HepG2 (cell line): ENCODE measurements at places on chromosomes 5 and 9.

- no peak for DNase-seq
These were observed 9.6 kb downstream of the OR13C5 start for GRCh38 chr9:104589626-104590025.

DNA sequence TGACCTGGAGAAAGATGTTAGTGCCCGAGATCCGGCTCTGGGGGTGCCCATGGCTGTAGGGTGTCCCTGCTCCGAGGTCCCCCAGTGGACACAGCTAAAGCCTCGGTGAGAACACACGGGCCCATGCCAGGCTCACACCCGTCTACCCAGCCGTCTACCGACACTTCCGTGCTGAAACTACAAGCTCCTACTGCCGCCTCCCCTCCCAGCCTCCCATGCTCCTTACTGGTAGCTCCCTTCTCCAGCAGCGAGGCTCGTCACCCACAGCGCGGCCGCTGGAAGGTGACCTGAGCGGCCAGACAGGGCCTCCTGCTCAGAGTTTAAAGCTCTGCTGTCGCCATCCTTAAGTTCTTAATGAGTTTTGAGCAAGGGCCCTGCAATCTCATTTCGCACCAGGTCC, 33.2 kb upstream of the CLPTM1L start:
- no peak for DNase-seq

GRCh38 chr9:79651251-79651795, 79.6 kb downstream of the TLE4 start:
- DNase-seq = no peak

- no peak for DNase-seq
These were observed 41.5 kb upstream of the ANKH start for GRCh38 chr5:14913096-14913495.

DNA sequence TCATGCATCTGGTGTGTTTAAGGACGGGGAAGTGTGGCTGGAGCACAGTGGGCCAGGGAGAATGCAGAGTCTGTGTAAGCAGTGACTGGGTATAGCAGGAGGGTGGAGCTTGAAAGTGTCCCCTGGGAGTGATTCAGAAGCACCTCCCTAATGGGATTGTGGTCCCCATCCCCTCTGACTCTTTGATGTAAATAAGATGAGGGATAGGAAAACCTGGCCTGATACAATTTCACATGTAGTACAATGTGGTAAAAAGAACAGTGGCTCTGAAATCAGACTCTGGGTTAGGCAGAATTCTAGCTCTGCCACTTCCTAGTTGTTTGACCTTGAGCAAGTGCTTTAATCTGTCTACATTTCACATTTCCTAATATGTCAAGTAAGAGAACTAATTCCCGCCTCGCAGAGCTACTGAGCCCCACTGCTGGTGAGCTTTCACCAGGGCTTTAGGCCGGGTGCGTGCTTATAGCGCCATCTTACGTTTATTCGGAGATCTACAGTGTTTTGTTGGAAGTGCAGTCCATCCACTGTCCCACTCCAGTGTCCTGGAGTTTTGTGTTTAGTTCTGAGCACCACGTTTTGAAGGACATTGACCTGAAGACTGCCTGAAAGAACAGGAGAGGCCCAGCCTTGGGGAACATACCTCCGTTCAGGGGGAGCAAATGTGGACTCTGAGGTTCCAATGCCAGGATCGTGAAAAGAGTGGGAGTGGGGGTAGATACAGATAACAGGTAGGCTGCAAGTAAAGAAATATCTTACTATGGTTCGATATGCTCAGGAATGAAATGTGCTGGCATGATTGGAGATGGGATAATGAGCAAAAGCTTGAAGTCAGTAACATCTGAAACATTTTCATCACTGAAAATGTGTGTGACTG, 51.2 kb upstream of the TESK1 start:
- peak; percentile 63 for DNase-seq

DNA sequence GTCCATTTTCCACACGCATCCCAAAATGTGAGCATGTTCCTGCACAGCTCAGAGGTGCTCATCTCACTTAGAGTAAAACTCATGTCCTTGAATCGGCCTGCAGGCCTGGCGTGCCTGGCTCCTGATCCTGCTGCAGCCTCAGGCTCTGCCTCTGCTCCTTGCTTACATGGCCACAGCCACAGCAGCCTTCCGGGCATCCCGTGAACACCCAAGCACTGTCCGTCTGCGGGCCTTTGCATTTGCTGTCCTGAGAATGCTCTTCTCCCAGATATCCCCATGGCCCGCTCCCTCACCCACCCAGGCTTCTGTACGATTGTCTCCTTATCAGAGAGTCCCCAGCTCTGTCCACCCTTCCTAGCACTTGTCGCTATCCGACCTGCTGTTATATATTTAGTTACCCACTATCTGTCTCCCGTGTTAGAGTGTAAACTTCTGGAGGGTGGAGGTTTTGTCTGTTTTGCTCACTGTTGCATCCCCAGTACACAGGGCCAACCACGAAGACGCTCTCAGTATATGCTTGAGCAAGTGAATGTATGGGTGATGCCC, 21.9 kb downstream of the FGF18 start:
- no peak for DNase-seq

- DNase-seq = no peak
These were observed 4.0 kb downstream of the PHF19 start for GRCh38 chr9:120872791-120873502.

DNA sequence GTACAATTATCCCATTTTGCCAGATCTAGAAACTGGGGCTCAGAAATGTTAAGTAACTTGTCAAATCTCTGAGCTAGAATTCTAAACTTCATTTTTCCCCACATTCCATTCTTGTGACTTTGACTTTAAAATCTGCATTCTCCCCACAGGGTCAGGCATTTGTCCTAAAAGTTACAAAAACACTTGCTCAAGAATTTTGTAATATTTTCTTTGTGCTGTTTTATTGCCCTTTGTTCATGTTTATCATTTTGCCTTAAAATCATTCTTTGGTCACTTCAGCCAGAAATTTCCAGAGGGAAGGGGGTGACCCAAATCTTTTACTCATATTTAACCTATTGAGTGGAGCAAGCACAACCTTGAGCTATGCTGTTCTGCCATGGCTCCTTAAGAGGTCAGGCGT, 120.1 kb upstream of the CCL21 start:
- no peak for DNase-seq

GRCh38 chr9:124602204-124602603, 95.0 kb upstream of the NR5A1 start:
- peak; percentile 36 for DNase-seq

DNA sequence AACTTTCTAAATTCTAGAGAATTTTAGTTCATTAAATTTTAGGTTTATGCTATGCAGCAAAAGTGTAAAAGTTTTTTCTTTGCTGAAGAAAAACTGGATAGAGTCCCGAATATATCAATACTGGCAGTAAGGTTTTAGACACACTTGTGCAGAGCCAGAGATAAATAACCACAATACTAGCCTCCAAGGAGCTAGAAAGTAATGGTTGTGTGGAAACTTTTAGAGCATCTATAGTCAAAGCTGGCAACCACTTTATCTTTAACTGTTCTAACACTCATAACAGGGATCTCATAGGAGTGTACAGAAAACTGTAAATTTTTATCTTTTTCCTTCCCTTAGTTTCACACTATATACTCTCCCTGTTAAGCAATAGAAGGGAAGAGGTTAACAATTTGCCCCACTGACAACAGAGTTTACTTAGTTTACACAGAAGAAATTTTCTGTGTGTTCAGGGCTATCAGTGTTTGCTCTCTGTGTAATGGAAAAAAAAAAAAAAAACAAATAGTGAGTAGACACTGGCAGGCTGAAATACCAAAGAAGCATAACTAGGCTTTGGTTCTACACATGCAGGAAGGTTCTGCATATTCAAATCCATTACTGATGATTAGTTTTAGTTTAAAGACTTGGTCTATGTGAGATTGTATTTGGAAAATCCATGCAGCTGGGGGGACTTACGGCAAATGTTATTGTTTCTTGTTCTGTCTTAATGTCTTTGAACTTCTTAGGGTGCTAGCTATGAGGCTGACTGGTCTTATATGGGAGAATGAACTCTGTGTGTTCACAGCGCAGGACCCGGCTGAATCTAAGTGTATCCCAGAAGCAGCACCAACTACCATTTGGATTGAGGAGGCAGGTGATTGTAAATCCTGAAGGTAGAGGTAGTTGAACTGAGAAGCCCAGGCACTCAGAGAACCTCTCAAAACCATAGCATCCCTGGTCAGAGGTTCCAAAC, 187.6 kb downstream of the PCSK1 start:
- DNase-seq = peak; percentile 93

- no peak for DNase-seq
These were observed 1.7 kb upstream of the RXRA start for GRCh38 chr9:134324359-134325095.

GRCh38 chr5:42680046-42680445, 76.6 kb upstream of the CCDC152 start:
- DNase-seq = no peak

DNA sequence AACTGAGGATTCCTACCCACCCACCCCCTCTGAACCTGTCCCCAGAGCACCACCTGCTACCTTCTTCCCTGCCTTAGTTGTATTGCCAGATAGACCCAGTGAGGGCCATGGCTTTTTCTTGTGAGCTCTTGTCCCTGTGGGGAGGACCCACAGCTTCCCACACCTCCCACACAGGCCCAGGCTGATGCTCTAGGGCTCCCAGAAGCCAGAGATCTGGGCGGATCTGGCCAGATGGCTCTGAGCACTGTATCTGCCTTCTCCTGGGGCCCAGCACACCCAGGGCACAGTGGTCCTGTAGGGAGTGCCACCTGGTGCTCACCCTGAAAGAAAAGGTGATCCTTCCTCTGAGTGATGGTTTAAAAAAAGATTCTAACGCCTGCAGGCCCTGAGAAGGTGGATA, 131.7 kb downstream of the DAB2IP start:
- no peak for DNase-seq

DNA sequence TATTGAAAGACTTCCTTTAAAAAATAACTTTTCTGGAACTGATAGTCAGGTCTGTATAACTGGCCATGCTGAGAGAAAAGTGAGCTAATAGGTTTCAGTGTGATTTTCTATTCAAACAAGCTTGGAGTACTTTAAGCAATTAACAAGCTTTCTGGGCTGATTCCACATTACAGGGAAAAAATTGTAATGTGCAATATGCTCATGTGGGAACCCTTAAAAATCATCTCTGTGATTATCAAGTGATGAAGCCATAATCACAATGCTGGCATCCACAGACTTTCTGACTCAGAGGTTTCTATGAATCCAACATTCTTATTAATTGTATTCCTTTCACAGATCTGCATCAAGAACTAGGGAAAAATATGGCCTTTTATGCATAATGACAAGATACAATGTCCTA, 212.2 kb upstream of the ACO1 start:
- DNase-seq = no peak
